ENCODE measurements at places on chromosomes 11 and 22.

DNA sequence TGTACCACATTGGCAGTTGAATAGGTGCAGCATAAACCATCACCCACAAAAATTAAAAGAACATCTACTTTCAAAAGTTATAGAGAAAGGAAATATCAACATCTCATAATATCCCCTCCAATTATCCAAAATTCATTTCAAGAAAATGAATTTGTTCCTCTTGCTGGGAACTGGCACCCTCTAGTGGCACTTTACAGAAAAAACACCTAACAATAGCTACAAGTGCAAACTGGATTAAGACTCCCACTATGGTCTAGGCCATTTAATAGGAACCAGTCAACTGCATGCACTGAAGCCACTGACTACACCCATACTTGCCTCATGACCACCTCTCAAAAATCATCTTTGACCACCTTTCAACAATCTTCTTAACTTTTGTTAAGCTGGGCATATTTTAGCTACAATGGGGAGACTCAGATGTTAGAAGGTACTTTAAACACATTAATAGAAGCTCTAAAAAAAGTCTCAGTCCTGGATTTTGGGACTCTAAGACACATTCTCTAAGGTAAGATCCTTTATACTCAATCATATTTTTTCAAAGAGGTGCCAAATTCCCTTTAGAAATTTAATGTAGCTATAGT is 17.3 kb downstream of the TRAF6 start:
- no peak for DNase-seq

- DNase-seq = no peak
These were observed 93.2 kb downstream of the NAV2 start for GRCh38 chr11:19805827-19806226.

GRCh38 chr11:117834068-117834810 is 9.7 kb upstream of the FXYD2 start:
- DNase-seq = no peak

DNA sequence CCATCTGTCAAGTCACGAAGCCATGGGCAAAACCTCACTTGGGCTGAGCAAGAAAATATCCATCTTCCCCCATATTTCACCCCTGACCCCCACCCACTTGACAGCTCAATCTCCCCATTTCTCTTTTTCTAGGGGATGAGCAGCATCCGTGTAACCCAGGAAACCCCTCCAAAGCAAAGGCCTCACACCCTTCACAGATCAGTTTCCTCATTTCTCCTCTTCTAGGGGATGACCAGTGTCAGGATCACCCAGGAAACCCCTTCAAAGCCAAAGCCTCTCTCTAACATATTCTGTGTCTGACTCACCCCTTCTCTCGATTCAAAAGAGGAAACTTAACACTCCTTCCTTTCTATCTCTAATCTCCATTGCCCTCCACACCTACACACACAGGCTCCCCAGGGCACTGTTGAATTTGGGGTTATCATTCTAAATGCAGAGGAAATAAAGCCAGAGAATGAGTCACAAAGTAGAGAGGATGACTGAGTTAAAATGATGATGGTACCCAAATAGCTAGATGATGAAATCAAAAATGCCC is 439.7 kb downstream of the BUD13 start:
- DNase-seq = no peak

DNA sequence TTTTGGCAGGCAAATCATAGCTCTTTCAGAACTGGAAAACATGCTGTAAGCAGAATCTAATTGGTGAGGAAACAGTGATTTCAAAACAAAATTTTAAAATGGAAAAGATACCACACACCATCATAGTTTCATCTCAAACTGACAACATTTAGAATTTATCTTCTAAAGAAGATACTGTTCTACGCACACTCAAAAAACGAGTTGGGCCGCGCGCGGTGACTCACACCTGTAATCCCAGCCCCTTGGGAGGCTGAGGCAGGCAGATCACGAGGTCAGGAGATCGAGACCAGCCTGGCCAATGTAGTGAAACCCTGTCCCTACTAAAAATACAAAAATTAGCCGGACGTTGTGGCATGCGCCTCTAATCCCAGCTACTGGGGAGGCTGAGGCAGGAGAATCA is 44.2 kb upstream of the ADSL start:
- DNase-seq = no peak

- no peak for DNase-seq
These were observed 1.8 kb downstream of the GAS2 start for GRCh38 chr11:22668005-22668796.

- DNase-seq = no peak
These were observed 43.7 kb downstream of the ZBTB16 start for GRCh38 chr11:114102993-114103896.

- no peak for DNase-seq
These were observed 24.6 kb downstream of the OTOG start for GRCh38 chr11:17571431-17572358.
